ENCODE measurements at places on chromosomes 5 and 9.

GRCh38 chr9:129548571-129549135, 72.2 kb downstream of the C9orf50 start:
- DNase-seq: no peak

DNA sequence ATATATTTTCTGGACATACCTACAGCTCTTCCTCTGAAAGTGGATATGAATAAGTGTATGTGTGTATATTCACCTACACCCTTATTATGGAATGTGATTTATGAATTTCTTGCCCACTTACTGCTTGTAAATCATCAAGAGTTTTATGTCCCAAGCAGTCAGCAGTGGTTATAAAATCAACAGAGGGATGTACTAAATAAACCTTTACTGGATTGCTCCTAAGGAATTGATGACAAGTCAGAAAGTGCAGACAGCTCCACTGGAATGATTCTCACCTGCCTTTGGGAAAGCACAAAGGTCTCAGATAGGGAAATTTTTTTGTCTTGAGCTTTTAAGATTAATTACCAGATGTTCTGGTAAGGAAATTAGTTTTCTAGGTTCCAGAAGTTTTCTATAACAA, 9.3 kb downstream of the TMEM174 start:
- DNase-seq: no peak

DNA sequence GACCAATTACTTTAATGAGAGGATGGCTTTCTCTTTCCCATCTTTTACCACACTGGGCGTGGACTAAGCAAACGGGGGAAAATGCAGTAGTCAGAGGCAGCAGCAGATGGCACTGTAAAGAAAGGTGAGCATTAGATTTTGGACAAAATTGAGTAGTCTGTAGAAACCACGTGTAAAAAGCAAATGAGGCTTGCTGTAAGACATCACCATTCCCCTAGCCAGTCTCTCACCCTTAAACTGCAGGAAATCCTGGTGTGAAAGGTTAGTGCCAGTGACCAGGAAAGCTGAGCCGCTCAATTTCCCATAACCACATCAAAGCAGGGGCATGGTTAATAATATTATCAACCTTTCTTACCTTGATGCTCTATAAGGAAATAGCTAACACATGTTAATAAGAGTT, 31.8 kb downstream of the SPATA31C2 start:
- no peak for DNase-seq

- peak; percentile 72 for DNase-seq
Measured at GRCh38 chr9:121819428-121820231, 168.2 kb downstream of the DAB2IP start.

DNA sequence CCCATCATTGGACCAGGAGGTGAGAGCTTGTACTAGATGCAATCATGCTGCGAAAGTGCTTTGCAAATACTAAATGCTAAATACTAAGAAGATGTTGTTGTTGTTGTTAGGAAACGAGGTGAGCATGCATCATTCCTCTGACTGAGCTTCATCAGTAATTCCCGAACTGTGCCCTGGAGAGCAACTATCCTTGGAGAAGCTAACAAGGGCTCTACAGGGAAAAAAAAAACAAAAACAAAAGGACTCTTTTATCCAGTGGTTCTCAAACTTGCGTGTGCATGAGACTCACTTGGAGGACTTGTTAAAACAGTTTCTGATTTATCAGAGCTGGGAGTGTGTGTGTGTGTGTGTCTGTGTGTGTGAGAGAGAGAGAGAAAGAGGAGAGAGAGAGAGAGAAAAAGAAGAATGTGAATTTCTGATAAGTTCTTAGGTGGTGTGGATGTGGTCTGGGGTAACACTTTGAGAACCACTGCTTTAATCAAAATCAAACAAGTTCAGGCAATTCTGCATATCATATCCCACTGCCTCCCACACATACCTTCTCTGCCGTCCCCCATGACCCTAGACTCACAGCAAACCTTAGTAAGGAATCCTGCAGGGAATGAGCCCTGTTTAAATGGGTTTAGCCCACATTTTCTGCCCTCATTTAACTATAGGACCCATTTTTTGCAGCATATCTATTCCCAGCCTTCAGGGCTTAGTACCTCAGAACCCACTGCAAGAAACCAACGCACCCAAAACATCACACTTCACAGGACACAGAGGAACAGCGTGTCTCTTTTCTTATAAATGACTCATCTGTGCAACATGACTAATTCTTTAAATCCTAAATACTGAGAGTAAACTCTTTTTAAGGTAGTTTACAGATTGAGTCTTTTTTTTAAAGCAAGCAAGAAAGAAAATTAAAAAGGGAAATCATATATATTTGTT, 48.9 kb downstream of the PDE6A start:
- DNase-seq: no peak

DNA sequence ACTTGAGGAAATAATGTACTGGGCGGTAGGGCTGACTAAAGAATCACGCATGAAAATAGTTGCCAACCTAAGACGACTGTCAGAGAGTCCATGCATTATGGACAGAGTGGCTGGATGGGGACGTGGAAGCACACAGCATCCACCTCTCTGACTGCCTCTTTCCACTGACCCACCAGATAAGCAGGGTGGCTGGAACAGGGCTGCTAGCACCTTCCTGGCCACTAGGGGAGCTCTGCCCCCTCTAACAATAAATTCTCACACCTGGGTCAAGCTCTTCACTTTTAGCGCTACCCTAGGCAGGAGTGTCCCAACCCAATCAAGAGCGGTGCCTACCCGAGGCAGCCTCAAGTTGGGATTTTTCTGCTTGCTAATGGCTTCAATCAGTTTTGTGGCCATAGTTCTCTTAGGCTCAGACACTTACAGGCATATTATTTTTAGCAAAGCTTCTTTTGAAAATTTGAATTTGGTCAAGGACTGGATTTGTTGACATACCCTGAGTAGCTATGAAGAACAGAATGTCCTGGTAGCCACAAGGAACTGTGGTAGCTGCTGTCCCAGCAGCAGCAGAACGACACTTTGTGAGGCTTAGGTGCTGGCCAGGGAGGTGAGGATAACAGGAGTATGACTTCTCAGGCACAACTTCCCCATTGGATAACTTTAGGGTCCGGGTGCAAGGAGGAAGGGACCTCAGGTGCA, 6.9 kb upstream of the TPM2 start:
- DNase-seq: no peak

GRCh38 chr5:7857361-7857760, 6.4 kb upstream of the CFAP90 start:
- no peak for DNase-seq

GRCh38 chr9:85408494-85408893, 333.3 kb downstream of the AGTPBP1 start:
- no peak for DNase-seq

- no peak for DNase-seq
Measured at GRCh38 chr9:126036881-126037291, 289.7 kb downstream of the PBX3 start.

GRCh38 chr5:143770450-143770849, 41.5 kb upstream of the HMHB1 start:
- no peak for DNase-seq

DNA sequence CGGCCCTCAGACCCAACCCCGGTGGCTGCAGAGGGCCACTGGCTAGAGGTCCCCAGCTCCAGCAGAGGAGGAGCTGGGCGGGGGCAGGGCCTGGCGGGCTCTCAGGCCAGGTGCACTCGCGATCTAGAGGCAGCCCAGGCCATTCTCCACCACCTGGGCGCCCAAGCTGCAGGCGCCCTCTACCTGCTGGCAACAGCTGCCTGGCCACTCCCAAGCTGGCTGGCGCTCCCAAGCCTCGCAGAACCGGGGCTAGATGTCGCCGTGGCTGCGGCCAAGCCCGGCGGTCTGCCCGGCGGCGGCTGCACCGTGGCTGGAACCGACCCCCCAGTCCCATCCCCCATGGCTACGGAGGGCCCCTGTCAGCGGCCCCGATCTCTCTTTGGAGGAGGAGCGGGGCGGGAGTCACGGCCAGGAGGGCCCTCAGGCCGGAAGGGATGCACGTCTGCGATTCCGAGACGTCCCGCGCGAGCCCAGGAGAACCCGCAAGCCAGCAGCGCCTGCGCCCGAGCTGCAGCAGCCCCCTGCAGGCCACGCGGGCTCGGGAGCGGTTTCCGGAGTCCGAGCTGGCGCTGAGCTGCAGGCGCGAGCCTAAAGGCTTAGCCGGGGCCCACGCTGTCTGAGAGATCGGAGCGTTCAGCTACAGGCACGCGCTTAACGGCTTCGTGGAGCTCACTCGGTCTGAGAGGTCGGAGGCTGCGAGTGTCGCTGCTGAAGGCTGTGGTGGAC, 44.3 kb upstream of the BICD2 start:
- no peak for DNase-seq

- no peak for DNase-seq
Measured at GRCh38 chr9:93209576-93210323, 25.8 kb downstream of the WNK2 start.

DNA sequence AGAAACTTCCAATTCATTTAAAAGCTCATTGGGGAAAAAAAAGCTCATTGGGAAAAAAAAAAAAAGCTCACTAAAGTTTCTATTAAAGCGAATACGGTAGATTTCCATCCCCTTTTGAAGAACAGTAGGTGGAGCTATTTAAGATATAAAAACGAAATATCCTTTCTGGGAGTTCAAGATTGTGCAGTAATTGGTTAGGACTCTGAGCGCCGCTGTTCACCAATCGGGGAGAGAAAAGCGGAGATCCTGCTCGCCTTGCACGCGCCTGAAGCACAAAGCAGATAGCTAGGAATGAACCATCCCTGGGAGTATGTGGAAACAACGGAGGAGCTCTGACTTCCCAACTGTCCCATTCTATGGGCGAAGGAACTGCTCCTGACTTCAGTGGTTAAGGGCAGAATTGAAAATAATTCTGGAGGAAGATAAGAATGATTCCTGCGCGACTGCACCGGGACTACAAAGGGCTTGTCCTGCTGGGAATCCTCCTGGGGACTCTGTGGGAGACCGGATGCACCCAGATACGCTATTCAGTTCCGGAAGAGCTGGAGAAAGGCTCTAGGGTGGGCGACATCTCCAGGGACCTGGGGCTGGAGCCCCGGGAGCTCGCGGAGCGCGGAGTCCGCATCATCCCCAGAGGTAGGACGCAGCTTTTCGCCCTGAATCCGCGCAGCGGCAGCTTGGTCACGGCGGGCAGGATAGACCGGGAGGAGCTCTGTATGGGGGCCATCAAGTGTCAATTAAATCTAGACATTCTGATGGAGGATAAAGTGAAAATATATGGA, at the start of gene PCDHGA12:
TSS of gene PCDHGA12 (plus strand) at position 176 of the 782 bp plus-strand sequence. CDS start at position 429, 253 bp downstream.
- DNase-seq: no peak

DNA sequence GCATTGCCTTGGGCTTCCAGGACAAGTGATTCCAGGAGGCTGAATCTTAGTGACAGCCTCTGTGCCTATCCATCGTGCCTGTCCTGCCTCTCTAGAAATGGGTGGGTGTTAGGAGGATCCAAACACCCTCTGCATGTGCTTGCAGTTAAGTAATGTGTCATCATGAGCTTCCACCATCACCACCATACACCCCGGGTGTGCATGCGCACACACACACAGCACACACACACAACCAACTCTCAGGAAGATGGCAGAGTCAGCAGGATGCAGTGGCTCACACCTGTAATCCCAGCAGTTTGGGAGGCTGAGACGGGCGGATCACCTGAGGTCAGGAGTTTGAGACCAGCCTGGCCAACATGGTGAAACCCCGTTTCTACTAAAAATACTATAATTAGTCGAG, 22.8 kb upstream of the CERCAM start:
- DNase-seq: no peak

DNA sequence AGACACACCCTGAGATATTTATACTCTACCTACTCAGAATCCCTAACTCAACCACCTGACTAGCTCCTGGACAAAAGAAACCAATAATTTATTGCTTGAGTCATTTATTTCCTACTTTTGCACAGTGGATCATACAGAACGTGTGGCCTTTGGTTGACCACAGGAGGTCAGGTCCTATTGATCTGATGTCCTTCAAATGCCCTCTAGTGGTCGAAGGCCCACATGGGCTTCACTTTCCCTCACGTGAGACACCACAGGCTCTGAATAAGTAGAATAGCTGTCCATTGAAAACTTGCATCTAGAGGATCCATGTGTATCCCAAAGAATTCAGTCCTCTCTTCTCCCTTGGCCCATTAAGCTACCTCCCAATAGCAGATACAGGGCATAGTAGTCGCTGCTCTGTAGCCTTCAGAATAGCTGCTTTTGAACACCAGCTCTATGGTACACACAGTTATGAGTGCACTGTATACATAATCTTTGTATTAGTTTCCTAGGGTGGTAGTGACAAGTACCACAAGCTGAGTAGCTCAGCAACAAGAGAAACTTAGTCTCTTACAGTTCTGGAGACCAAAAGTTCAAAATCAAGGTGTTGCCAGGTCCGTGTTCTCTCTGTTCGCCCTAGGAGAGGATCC, 177.6 kb upstream of the SMARCA2 start:
- DNase-seq: no peak

- DNase-seq: no peak
Measured at GRCh38 chr5:149847611-149848010, 97.0 kb downstream of the PDE6A start.

GRCh38 chr9:77475641-77476473, 172.3 kb downstream of the GNA14 start:
- no peak for DNase-seq

DNA sequence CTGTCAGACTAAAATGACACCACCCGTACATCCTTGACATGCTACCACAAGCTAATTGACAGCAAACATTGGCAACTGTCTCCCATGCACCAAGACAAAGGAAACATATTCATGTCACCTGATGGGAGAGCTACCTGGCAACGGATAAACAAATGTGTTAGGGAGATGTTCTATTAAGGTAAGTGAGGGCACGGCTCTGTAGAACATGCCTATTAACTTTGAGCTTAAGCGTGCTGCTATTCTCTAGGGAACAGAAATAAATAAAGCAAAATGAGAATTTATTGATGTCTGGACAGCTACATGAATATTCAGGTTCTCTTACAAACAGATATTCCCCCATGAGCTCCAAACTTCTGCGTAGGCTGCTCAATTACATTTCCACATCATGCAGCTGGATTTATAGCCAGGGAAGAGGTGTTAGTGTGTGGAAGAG, 361.4 kb upstream of the RFX3 start:
- no peak for DNase-seq
